ENCODE measurements at places on chromosomes 7 and 10.

DNA sequence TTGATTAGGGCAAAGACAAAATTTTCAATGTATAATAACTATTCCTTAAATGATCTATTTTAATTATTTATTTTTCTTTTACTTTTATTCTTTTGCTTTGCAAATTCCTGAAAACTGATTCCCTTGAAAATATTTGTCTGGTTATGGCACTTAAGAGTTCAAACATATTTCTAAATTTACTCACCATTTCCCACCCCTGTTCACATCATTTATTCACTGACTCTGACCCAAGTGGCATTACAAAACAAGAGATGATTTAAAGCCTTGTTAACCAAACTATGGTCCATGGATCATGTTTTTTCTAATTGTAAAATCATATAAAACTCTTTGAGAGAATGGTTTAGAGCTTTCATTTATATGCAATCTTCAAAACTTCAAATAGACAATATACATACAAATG is 1256.1 kb upstream of the LRRN3 start:
- H3K27ac ChIP-seq: no peak overlapping the region
- H3K4me3 ChIP-seq: no peak overlapping the region
- H3K4me1 ChIP-seq: no peaks in the 10 kb centered on the region
- DNase-seq: no peak
- no peaks in the 10 kb centered on the region for H3K36me3 ChIP-seq
- H3K27me3 ChIP-seq: no peaks in the 10 kb centered on the region

GRCh38 chr7:159195946-159196345 is 51.3 kb upstream of the VIPR2 start:
- no peaks in the 10 kb centered on the region for H3K36me3 ChIP-seq
- H3K4me3 ChIP-seq: no peak overlapping the region
- no peaks in the 10 kb centered on the region for H3K27me3 ChIP-seq

- H3K27ac ChIP-seq: no peak overlapping the region
- H3K4me3 ChIP-seq: peak overlapping the region; percentile 62
- peaks cover 31% of the 10 kb centered on the region for H3K4me1 ChIP-seq
- H3K27me3 ChIP-seq: no peaks in the 10 kb centered on the region
These were observed 745 bp downstream of the TCERG1L start for GRCh38 chr10:131310551-131311401.

DNA sequence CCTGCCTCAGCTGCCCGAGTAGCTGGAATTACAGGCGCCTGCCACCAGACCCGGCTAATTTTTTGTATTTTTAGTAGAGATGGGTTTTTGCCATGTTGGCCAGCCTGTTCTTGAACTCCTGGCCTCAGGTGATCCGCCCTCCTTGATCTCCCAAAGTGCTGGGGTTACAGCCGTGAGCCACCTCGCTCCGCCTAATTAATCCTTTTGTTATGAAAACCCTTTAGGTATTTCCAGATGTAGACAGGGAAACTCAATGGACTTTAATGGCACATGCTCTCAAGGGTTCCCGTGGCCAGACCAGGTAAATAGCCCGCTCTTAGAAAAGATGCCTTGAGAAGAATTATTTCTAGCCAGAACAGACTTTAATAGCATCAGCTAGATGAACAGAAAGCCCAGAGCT is 19.7 kb upstream of the EXOC4 start:
- no peaks in the 10 kb centered on the region for H3K27me3 ChIP-seq
- H3K36me3 ChIP-seq: no peaks in the 10 kb centered on the region
- no peak for DNase-seq

DNA sequence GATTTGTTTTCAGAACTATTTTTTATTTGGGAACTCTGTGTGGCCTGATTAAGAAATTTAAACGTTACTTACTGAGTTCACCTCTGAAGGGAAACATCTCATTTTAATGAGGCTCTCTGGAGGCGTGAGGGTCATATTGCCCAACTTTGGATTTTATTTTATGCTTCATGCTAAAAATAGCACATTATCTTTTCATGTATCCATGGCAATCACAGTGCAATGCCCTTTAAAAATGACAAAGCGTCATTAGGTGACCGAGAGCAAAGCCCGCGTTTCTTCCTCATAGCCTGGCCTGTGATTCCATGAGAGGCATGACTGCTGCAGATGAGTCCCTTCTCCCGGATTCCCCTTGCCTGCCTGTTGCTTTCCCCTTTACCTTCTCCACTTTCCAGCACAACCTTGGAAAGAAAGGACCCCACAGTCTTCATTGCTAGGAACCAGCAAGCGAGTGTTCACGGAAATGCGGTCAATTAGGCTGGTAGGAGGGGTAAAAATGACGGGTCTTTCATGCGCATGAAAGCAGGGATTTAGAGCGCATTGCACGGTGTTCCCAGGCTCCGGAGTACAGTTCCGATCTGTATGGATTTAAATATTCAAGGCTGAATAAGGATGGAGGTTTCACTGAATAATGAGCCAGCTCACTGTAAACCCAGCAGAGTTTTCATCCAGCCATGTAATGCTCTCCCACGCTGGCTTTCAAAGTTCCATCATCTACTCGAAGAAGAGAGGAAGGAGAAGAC is 98.2 kb upstream of the PITRM1 start:
- no peak overlapping the region for H3K4me3 ChIP-seq
- H3K27me3 ChIP-seq: no peaks in the 10 kb centered on the region
- no peak for DNase-seq
- H3K27ac ChIP-seq: no peak overlapping the region
- H3K36me3 ChIP-seq: no peaks in the 10 kb centered on the region
- H3K4me1 ChIP-seq: no peaks in the 10 kb centered on the region

GRCh38 chr10:35040760-35041501 is 49.2 kb downstream of the CUL2 start:
- peaks cover 71% of the 10 kb centered on the region for H3K36me3 ChIP-seq
- DNase-seq: no peak
- no peaks in the 10 kb centered on the region for H3K27me3 ChIP-seq

DNA sequence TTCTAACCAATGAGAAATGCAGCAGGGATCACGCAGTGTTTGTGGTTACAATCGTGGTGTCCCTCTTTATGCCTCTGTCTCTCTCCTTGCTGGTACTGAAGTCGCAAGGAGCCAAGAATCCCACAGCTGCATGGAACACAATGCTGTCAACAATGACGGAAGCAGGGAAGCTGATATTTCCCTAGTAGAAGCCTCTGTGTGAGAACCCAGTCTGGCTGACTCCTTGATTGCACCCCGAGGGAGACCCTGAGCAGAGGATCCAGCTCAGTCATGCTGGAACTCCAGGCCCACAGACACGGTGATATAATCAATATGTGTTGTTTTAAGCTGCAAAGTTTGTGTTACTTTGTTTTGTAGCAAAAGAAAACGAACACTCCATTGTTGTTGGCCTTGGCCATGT is 677.9 kb downstream of the PARD3 start:
- no peak overlapping the region for H3K27ac ChIP-seq
- H3K36me3 ChIP-seq: no peaks in the 10 kb centered on the region
- H3K27me3 ChIP-seq: no peaks in the 10 kb centered on the region

GRCh38 chr10:57846307-57847065 is 421.2 kb downstream of the IPMK start:
- no peaks in the 10 kb centered on the region for H3K27me3 ChIP-seq
- no peak overlapping the region for H3K27ac ChIP-seq
- H3K36me3 ChIP-seq: no peaks in the 10 kb centered on the region
- DNase-seq: no peak
- no peaks in the 10 kb centered on the region for H3K4me1 ChIP-seq
- no peak overlapping the region for H3K4me3 ChIP-seq

DNA sequence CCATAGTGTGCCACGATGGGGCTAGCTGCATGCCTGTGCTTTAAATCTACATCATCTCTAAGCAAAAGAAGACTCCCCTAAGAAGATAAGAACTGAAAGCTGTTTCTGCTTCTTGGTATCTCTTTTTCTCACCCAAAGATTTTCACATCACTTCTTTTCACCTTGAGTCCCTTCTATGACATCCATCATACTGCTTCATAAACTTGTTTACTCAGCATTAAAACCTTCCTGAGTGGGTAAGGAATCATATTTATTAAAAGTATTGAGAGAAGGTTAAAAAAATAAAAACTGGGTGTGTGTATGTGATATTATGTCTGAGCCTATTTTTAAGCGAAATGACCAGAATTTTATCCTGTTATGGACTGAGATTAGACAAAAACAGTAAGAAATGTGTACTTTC is 150.3 kb downstream of the HPSE2 start:
- H3K4me3 ChIP-seq: no peak overlapping the region
- no peaks in the 10 kb centered on the region for H3K36me3 ChIP-seq
- H3K27ac ChIP-seq: no peak overlapping the region
- DNase-seq: no peak
- no peaks in the 10 kb centered on the region for H3K27me3 ChIP-seq

DNA sequence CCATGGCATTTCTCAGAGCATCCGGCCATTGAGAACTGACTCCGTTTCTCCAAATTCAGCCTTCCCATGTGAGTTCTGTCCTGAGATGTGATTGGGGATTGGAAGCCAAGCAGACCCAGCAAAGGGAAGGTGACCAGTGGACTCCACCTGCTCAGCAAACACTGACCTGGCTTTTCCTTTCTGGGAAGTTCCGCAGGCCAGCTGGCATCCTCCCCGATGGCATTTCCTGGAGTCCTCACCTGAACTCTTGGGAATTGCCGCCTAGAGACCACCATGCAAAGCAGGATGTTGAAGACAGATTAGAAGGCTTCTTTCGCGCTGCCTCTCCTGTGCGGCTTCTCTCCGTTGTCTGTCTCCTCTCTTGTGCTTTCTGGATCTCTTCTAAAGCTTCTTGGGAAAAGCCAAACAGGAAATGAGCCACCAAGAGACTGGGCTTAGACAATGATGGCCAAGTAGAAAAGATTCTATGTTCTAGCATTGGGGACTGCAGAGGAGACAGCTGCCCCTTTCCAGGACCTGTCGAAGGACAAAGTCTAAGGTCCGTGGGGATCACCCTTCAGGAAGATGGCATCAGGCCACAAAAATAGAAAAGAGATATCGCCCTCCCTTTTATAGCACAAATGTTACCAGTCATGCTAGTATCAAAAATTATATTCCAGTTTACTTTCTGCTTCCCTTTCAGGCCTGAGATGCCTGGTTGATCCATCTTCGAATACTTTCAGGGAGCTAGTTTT is 103.7 kb upstream of the INSYN2A start:
- no peak overlapping the region for H3K4me3 ChIP-seq
- no peaks in the 10 kb centered on the region for H3K36me3 ChIP-seq
- H3K27ac ChIP-seq: no peak overlapping the region
- no peaks in the 10 kb centered on the region for H3K4me1 ChIP-seq
- DNase-seq: no peak
- H3K27me3 ChIP-seq: no peaks in the 10 kb centered on the region

- no peaks in the 10 kb centered on the region for H3K27me3 ChIP-seq
- H3K27ac ChIP-seq: peak overlapping the region; percentile 89
- H3K4me1 ChIP-seq: peaks cover 58% of the 10 kb centered on the region
- no peak for DNase-seq
These were observed 266 bp upstream of the MDFIC start for GRCh38 chr7:114921631-114922025.

DNA sequence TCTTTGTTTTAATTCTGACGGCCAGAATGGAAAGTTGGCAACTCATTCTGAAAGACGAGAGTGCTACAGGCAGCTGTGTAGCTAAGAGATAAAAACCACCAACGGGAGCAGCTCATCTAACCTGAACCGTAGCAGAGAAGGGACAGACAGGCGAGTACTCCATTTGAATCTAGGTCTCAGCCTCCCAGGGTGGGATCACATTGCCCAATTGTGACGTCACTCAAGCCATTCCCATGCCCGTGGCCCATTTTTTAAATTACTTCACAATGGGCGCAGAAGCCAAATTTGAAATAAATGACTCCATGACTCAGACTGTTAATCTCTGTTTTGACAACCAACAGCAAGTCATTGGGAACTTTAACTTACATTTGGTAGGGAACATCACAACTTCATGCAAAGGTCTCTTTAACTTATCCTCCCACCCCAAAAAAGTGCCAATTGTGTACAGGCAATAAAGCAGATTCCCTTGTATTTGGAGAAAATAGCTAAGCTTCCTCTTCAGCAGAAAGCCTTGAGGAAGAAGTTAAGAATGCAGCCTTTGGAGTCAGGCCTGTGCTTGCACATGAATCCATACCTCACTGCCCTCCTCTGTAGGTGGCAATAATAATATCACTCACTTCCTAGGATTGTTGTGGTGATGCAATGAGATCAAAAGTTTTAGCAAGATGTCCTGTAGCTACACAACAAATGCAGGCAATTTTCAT is 93.2 kb upstream of the KIF5B start:
- peak overlapping the region; percentile 40 for H3K27ac ChIP-seq
- H3K4me3 ChIP-seq: peak overlapping the region; percentile 17
- no peak for DNase-seq
- no peaks in the 10 kb centered on the region for H3K27me3 ChIP-seq
- H3K4me1 ChIP-seq: peaks cover 10% of the 10 kb centered on the region

- no peak for DNase-seq
- H3K4me1 ChIP-seq: no peaks in the 10 kb centered on the region
- no peak overlapping the region for H3K27ac ChIP-seq
- H3K27me3 ChIP-seq: no peaks in the 10 kb centered on the region
- H3K36me3 ChIP-seq: peaks cover under 1% of the 10 kb centered on the region
These were observed 12.0 kb downstream of the DENND10 start for GRCh38 chr10:119115926-119116325.

DNA sequence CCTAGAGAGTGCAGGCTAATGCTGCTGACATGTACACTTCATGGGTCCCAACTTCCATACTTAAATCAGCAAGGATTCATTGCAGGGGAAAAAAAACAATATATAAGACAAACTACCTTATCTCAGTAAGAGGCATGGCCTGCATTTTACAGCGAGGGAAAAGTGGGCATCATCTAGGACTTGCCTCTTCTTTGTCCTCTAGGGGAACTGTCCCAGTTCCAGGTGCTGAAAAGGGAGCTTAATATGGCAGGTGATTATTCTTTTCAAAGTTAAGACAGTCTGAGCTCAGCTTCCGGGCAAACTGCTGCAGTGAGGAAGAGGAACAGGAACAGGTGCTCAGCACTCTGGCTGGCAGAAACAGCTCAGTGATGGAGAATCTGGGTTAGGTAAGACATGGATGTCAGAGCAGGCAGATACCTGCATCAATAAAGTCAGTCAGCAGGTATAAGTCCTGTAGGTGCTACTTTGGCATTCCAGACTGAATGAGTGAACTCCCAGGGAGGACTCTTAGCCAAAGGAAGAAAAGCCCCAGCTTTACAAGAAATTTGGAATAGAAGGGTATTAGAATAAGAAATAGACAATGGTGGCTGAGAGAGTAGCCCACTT is 147.2 kb downstream of the TMEM178B start:
- H3K4me3 ChIP-seq: no peak overlapping the region
- no peaks in the 10 kb centered on the region for H3K36me3 ChIP-seq
- DNase-seq: no peak
- H3K27me3 ChIP-seq: no peaks in the 10 kb centered on the region
- H3K4me1 ChIP-seq: no peaks in the 10 kb centered on the region
- H3K27ac ChIP-seq: no peak overlapping the region

DNA sequence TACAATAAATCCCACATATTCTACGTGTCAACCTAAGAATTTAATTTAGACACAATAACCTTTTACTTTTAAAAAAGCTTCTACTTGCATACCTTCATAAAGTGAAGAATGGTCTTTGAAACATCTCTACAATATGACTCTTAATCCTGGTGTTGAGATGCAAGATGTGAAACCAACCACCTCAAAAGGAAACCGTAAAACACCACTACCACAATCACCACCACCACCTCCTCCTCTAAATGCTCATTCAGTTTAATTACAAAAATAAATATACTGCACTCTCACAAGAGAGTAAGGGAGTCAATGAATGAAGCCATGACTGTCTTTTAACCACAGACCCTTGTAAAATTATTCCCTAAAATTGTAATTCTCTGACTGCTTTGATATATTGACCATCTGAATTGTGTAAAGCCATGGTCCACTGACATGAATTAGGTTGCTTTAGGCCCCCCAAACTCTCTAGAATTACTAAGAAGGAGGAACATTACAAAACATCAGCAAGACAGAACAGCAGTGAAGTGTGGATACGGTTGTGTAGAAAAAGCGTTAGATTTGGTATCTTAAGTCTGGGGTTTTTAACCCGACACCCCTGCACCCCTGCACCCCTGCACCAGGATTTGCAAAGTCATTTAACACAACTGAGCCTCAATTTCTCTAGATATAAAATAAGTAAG is 171.4 kb downstream of the SFMBT2 start:
- no peak overlapping the region for H3K27ac ChIP-seq
- no peaks in the 10 kb centered on the region for H3K27me3 ChIP-seq
- DNase-seq: no peak
